ENCODE measurements at places on chromosomes 5 and 9.
A peak's percentile ranks its signal among the peaks of the same experiment; 100 is the strongest.

DNA sequence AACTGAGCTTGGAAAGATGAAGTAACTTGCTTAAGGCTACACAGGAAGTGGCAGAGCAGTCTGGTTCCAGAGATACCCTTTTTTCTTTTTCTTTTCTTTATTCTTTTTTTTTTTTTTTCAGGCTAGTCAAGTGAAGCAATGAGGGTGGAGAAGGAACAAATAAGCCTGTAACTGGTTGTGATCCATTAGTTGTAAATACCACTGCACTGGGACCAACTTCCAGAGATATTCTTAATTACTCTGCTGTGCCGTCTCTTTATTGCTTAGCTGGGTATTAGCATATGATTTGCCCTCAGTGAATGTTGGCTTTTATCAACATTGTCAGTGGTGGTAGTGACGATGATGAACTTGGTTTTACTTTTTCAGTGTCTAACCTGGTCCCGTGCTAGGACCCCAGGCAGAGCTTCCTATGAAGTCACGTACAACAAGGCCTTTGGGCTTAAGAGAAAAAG is 26.7 kb downstream of the LNPEP start:
- no peak for DNase-seq

- DNase-seq = peak; percentile 8
Measured at GRCh38 chr5:149749481-149750365, 19.6 kb downstream of the PPARGC1B start.

- DNase-seq = no peak
Measured at GRCh38 chr5:572398-573019, 39.6 kb upstream of the CEP72 start.

DNA sequence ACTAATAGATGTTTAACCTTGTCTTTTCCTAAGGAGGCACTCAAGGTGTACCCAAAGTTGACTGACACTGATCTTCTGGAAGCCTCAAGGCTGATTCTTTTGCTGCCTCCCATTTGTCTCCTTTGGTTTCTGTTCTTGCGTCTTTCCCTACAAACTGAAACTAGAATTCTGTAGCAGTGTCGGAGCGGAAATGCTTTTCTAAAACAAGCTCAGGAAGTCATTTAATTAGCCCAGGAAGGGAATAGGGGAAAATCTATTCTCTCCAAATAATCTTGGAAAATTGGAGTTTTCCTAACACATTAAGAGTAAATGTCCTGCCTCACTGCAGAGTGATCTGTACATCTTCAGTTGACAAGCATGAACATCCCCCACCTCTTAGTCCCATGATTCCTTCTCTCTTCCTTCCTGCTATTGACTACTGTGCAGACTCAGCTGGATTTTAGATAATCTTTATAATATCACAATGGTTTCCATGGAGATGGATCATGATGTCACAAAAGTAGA is 182.7 kb downstream of the NR3C1 start:
- no peak for DNase-seq

- no peak for DNase-seq
Measured at GRCh38 chr9:91799113-91799744, 150.8 kb downstream of the ROR2 start.

GRCh38 chr9:131391020-131391419 is 2.9 kb upstream of the PRRC2B start:
- DNase-seq = no peak

- DNase-seq = peak; percentile 86
Measured at GRCh38 chr5:40797273-40798011, 732 bp downstream of the PRKAA1 start.

DNA sequence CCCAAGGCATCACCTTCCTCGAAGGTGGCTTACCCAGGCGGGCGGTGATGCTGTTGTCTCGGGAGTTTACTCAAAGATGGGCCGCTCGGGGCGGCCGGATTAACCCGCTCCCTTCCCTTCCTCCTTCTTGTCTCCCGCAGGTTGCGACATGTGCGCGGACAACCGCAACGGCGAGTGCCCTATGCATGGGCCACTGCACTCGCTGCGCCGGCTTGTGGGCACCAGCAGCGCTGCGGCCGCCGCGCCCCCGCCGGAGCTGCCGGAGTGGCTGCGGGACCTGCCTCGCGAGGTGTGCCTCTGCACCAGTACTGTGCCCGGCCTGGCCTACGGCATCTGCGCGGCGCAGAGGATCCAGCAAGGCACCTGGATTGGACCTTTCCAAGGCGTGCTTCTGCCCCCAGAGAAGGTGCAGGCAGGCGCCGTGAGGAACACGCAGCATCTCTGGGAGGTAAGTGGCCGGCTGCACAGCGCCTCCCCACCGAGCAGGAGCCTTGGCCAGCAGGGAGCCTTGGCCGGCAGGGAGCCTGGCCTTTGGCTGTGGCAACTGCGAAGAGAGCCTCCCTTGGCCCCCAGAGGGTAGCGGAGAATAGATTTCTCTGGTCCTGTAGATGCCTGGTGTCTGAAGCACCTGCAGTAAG is 10.6 kb downstream of the PRDM6 start:
- DNase-seq = peak; percentile 8

GRCh38 chr9:89891591-89892304 is 286.9 kb downstream of the GADD45G start:
- no peak for DNase-seq

DNA sequence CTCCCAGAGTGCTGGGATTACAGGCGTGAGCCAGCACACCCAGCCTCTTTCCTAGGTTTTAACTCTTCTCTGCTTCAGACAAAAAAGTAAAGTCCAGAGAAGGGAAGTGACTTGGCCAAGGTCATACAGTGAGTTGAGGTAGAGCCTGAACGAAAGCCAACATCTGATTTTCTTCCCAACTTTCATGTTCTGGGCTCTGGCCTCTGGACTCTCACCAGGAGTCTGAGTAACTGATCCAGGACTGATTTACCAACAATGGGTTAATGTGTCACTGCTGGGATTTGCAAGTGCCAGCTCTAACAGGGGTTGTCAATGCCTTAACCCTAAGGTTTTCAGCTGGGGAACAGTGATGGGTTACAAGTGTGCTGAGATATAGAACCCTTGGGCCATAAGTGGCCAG is 32.2 kb upstream of the LARP1 start:
- no peak for DNase-seq

GRCh38 chr5:13357929-13358328 is 586.6 kb downstream of the DNAH5 start:
- no peak for DNase-seq

DNA sequence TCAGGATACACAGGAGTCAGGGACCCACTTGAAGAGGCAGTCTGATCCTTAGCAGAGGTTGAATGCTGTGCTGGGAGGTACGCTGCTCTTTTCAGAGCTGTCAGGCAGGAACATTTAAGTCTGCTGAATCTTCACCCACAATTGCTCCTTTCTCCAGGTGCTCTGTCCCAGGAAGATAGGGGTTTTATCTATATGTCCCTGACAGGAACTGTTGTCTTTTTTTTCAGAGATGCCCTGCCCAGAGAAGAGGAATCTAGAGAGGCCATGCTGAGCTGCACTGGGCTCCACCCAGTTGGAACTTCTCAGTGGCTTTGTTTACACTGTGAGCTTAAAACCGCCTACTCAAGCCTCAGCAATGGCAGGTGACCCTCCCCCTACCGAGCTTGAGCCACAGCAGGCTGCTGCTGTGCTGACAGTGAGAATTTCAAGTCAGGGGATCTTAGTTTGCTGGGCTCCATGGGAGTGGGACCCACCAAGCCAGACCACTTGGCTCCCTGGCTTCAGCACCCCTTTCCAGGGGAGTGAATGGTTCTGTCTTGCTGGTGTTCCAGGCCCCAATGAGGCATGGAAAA is 169.0 kb downstream of the FBXL17 start:
- DNase-seq = no peak
